Vagina (tissue), 2 donors: ENCODE measurements at places on chromosomes 7 and 10. TPM values are rescaled to one million over a fixed set of nuclear protein-coding genes. Genes with fewer than 3 reads are reported as not detected.

DNA sequence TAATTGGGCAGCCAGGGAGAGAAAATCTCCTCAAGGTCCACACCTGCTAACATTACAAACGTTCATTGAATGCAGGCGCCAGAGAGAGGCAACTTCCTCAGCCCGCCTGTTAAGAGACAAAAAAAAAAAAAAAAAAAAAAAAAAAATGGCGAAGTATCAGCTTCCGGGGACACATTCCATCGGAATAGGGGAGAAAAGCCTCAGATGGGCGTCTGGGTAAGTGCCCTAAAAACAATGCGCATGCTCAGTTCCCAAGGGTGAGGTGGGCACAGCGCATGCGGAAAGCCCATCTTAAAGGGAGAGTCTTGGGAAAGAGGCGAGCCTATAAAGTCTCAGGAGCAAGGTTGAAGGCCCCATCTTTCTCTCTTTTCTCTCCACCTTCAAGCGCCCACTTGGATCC is 1139.7 kb upstream of the CELF2 start:
- no peak for DNase-seq

PTCD1 gene
- 6.1 TPM for total RNA-seq

GRCh38 chr10:72477463-72477862 is 122.7 kb upstream of the DNAJB12 start:
- DNase-seq, result no peak

SRPK2 gene
- total RNA-seq, result 47.1 TPM

DNA sequence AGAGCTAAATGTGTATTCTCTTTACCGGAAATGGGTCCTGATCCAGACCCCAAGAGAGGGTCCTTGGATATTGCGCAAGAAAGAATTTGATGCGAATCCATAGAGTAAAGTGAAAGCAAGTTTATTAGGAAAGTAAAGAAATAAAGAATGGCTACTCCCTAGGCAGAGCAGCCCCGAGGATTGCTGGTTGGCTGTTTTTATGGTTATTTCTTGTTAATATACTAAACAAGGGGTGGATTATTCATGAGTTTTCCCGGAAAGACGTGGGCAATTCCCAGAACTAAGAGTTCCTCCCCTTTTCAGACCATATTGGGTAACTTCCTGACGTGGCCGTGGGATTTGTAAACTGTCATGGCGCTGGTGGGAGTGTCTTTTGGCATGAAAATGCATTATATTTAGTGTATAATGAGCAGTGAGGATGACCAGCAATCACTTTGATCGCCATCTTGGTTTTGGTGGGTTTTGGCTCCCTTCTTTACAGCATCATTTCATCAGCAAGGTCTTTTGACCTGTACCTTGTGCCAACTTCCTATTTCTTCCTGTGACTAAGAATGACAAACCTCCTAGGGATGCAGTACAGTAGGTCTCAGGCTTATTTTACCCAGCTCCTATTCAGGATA is 60.4 kb downstream of the ARL4A start:
- no peak for DNase-seq

CALCR gene
- not detected for total RNA-seq

- no peak for DNase-seq
Measured at GRCh38 chr10:6473430-6473829, 106.6 kb downstream of the PRKCQ start.

MSMB gene
- total RNA-seq, result not detected

CFAP69 gene
- total RNA-seq, result 2.7 TPM

DNA sequence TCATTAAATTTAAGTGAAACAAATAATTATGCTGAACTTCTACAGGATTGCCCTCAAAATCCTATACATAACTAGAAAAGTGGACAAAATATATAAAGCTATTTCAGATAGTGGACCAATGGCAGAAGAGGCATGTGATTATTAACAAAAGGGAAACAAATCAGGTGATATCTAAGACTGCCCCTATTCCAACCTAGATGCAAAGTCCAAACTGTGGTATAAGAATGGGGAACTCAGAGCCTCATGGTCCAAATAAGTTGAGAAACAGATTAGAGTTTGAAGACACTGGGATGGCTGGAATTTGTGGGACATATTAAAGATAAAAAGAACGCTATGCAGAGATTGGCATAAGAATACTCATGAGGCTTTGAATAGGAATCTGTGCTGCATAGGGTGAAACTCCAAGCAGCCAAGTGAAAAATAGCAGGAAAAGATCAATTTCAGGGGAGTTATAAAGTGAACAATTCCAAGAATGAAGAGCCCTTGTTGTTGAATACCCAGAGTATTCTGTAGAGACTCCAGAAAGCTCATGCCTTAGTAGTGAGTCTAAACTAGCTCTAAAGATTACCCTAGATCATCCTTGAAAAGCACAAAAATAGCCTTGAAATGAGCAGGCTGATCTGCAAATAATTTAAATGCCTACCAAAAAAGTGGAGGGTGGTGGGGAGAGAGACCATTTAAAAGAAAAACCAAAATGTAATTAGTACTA is 152.4 kb downstream of the IMMP2L start:
- no peak for DNase-seq

TLX1 gene
- total RNA-seq, result not detected

DNA sequence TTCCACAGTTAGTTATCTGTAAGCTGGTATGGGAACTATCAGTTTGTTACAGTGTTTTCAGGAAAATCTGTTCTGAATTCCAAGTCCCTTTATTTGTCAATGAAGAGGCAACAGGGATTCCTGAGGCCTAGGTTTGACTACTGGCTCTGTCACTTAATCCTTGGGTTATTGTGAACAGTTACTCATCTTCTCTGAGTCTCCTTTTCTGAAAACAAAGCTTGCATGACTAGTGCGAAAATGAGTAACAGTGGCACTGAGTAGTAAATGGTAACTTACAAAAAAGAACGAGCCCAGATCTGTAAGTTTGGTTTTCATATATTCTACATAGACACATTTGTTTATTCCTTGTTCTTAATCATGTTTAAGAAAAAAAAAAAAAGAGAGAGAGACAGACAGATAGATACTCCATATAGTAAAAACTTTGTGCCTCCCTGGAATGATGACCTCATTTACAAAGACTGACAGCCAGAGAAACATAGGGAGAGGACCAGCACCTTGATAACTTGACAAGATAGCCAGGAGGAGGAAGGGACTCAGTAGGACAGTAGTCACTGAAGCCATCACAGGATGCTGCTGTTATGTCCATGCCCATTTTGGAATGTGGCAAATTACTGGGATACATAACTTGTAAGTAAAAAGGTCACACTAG is 1.9 kb downstream of the MRPS33 start:
- no peak for DNase-seq

AASS gene
- total RNA-seq, result 34.4 TPM

TMEM72 gene
- not detected for total RNA-seq

- no peak for DNase-seq
Measured at GRCh38 chr10:17385066-17385465, 69.3 kb downstream of the ST8SIA6 start.

GRCh38 chr7:100863406-100863950 is 3.7 kb upstream of the TRIP6 start:
- no peak for DNase-seq

GRCh38 chr7:66088861-66089838 is 13.5 kb downstream of the ASL start:
- no peak for DNase-seq

- no peak for DNase-seq
Measured at GRCh38 chr7:19930851-19931250, 157.4 kb upstream of the TMEM196 start.

CACNB2 gene
- total RNA-seq, result 12.8 TPM

DNA sequence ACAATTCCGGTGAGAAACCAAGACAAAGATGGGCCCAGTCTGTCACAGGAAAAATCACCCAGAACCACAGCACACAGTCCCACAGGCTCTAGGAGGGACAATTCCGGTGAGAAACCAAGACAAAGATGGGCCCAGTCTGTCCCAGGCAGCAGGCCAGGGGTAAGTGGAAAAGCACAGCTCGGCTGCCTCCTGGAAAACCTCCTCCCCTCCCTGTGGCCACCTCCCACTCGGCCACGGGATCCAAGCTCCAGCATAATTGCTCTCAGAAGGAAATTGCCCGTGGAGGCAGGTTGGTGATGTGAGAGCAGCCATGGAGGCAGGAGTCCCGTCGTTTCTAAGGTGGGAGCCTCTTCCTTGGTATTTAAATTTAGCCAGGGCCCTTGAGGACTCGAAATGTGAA is 95.7 kb downstream of the PLXNA4 start:
- DNase-seq, result no peak

OR13A1 gene
- total RNA-seq, result not detected

DNA sequence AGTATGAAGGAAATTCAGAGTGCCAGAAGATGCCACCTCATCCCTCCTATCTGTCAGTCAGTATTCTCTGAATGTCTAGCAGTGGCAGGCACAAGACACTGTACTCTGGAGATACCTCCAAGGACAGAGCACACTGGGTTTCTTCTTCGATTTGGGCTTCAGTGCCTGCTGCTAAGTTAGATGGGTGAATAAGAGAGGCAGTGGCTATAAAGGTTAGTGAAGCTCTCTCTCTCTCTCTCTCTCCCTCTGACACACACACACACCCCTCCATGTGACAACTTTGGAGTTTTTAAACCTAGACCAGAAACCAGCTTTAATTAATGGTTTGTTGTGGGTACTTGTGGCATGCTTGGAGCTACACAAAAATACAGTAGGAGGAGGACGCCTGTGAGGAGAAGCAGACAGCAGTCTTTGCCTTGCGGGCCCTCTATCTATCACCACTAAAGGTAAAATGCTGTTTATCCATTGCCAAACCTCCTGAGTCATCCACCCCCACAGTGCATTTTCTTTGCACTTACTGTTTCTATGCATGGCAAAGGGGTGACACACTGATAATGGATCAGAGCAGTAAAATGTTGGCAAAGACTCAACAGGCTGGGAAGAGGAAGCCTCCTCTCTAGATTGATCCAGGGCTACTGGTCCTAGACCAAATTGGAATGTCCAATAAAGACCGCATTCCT is 102.5 kb downstream of the TRIL start:
- no peak for DNase-seq

- no peak for DNase-seq
Measured at GRCh38 chr7:135716677-135717238, 11.2 kb downstream of the SLC13A4 start.

CNTNAP2 gene
- total RNA-seq, result 2.2 TPM

- DNase-seq, result no peak
Measured at GRCh38 chr10:95896071-95896850, 11.5 kb upstream of the CC2D2B start.

DNA sequence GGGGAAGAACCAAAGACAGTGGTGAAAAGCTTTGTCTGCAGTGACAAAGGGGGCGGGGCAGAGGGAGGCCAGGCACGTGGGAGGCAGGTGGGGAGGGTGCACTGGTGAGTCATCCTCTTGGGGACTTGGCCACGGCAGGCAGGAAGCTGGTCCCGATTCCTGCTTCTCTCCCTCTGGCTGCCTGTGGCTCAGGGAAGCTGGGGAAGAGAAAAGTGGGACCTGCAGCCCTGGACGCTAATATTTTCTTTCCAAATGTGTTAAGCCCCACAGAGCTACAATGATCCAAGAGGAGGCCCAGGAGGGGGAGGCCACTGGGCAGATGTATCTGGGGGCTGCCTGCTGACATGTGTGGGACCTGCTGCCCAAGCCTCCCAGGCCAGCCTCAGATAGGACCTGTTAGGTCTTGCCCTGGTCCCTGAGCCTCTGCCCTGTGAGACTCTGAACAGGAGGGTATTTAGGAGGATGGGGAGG is 231.8 kb downstream of the KCNMA1 start:
- DNase-seq, result no peak

CYP3A4 gene
- not detected for total RNA-seq

DNA sequence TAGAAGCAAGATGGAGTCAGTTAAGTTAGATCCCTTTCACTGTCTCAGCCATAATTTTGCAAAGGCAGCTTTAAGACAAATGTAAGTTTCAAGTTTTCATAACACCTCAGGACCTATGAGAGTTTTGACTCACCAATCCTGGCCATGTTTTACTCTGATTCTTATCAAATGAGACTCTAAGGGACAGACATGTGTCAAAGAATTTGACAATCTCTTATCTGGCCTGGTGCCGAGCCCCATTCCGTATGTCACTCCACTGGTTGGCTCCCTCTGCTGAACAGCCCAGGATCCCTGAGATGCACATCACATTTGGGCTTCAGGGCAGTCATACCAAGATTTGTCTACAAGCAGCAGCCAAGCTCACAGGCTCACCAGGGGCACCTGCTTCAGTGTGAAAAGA is 187.6 kb upstream of the STK17A start:
- no peak for DNase-seq
